Breast epithelium (tissue), 4 donors: ENCODE measurements at places on chromosomes 4 and X. TPM values are rescaled to one million over a fixed set of nuclear protein-coding genes. Genes with fewer than 3 reads are reported as not detected.
A peak's percentile ranks its signal among the peaks of the same experiment; 100 is the strongest.

HERC6 gene
- 2.6 TPM for total RNA-seq

TRAM1L1 gene
- total RNA-seq: 2.6 TPM

CTAG1B gene
- total RNA-seq: not detected

MAP9 gene
- 8.8 TPM for total RNA-seq

PPP1R2C gene
- total RNA-seq: not detected

C4orf50 gene
- under 0.01 TPM for total RNA-seq

CDKL2 gene
- 0.16 TPM for total RNA-seq

NSDHL gene
- total RNA-seq: 20.8 TPM

DNA sequence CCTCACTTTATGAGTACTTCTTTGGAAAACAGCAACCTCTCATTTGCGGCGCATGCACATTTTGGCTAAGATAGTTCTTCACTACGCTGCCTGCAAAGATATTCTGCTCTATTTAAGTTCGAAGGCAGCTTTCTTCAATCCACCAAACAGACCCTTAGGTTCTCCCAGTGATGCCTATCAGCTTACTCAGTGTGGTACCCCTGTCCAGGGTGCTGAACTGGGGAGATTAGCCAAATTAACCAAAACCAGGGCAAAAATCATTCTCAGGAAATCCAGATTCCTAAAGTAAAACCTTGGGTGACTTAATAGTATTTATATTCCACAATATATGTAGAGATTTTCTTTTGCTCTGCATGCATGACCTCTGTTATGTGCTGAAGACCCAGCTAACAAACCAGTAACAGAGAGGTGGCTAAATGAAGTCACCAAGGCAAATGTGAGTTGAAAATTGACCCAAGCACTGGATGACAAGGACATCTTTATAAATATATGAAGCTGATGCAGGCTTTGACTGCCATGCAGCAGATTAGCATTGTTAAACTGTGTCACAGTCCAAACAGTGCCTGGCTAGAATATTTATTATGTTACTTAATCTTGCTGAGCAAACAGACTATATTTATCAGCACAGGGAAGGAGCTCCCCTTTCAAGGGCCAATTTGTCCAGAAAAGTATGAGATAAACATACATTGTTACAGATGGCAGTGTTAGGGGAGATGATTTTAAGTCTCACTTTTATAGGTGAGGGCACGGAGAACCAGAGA, 418.2 kb downstream of the STIM2 start:
- DNase-seq: no peak

DNA sequence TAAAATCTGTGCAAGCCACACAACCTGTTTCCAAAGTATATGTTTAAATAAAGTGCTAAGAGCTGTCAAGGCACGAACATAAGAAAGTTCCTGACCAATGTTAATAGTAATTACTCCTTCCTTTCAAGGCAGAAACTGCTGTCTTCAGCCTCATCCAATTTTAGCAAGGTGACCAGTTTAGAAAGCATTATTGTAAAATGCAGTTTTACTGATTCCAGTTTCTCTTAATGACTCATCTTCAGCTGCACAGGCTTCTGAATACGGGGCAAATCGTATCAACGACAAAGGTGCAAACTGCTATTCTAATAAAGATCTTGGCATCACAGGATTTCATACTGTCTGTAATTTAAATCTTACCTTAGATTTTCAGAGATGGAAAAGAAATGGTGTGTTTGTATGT, 87.5 kb downstream of the PPP3CA start:
- no peak for DNase-seq

DNA sequence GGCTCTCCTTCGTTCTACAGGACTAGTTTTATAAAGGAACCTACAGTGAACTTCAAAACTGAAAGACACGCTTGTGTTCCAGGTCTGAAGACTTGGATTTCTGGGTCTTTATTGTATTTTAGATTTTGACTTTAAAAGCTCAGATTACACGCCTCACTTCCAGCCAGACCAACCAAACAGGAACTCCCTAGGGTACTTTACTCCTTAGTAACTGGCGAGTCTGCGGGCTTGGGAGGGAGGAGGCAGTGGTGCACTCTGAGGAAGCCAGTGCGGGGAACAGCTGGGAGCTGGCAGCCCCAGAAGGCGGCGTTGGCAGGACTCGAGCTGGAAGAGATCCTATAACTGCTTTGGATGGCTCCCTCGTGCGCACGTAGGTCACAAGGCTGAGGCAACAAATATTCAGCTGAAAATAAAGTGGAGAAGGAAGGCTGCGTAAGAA, 391 bp upstream of the PHKA1 start:
- DNase-seq: peak; percentile 28

DNA sequence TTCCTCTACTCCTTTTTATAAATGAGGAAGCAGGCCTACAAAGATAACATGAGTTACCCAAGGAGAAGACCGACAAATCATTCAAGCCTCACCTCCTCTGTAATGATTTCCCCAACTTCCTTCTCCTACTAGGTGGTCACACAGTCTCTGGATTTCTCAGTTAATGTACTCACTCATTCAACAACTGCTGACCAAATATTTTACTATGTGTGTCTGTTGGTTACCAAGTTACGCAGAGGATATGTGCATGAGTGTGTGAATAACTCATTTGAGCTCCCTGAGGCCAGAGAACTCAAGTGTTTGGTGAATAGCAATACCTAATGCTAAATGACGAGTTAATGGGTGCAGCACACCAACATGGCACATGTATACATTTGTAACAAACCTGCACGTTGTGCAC, 10.4 kb downstream of the CASK start:
- DNase-seq: no peak

DNA sequence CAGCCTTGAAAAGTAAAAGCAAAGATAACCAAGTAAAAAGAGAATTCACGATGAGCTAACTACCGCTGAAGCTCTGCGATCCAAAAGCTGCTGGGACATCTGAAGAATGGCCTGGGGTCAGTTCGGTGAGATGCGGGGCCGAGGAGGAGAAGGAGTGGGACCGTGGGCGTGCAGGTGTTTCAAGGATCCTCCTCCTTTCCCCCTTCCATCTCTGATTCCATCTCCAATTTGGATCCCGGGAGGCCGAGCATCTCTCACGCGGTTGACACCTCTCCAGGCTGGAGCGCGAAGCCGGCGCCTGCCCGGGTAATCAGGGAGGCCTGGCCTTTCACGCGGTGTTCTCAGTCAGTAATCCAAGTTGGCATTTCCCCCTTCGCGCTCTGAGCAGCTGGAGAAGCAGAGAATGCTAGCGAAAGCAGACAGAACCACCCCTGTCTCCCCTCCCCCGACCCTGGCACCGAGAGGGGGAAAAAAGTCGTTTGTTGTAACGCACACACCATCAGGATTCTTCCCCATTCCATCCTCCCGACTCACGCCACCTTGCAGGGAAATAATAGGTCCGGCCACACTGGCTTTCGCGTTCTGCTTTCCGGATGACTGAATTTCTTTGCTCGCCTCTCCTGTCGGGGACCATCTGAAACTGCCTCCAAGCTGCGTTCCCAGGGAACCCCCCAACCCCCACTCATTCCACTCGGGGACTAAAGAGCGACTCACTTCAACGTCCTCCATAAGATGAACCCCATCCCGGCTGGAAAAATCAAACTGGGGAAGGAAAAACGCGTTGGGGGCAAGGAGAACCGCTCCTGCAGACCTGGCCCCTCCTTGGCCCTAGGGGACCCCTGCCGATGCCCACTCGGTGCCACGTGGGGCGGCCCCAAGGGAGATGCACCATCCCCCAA, 6.5 kb downstream of the NEUROG2 start:
- no peak for DNase-seq

DNA sequence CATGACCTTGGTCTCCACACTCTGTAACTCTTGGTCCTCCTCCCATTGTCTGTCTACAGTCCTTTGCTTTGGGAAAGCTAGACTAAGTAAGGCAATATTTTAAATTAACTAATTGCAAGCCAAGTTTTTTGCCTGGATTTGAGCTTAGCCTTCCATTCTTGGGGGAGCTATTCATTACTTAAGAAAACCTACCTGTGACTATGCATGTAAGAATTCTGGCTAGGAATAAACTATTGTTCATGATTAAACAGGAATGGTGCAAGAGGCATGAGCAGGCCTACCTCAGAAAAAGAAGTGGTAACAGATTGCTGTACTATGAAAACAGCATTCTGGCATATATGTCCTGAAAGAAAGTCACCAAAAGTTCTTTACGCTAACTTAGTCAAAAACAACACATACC, 309.4 kb downstream of the MAPK10 start:
- DNase-seq: no peak

GRCh38 chrX:39907964-39908661, 189.6 kb downstream of the BCOR start:
- no peak for DNase-seq

- no peak for DNase-seq
These were observed 23.0 kb upstream of the LIMCH1 start for GRCh38 chr4:41514766-41515481.

GRCh38 chr4:124067046-124067445, 645.5 kb downstream of the ANKRD50 start:
- DNase-seq: no peak

GRCh38 chrX:40169193-40170101, 71.7 kb upstream of the BCOR start:
- DNase-seq: no peak

GRCh38 chr4:38964942-38965775, 67.0 kb downstream of the TMEM156 start:
- DNase-seq: no peak

DNA sequence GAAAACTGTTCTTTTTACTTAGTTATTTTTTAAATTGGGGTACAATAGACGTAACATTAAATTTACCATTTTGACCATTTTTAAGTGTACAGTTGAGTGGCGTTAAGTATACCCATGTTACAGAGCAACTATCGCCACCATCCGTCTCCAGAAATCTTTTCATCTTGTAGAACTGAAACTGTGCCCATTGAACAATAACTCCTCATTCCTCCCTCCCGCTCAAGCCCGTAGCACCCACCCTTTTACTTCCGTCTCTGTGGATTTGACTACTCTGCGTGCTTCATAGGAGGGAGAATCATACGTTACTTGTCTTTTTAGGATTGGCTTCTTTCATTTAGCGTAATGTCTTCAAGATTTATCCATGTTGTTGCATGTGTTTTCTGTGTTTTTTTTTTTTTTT, 55.3 kb downstream of the TMEM131L start:
- no peak for DNase-seq

- no peak for DNase-seq
These were observed 333.8 kb upstream of the GRIA3 start for GRCh38 chrX:122850326-122850725.

DNA sequence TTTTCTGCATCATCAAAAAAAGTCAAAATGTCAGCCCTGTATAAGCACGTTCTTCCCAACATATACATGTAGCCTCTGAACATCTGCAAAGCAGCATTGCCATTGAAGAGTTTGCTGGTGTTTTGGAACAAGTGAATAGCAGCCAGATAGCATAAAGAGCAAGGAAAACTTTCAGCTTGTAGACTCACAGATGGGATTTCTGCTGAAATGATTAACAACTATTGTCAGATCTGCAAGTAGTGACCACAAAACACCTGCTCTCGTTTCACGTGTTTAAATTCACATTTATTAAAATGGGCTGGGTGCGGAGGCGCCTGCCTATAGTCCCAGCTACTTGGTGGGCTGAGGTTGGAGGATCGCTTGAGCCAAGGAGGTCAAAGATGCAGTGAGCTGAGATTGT, 123.7 kb downstream of the SPRY1 start:
- DNase-seq: no peak

DNA sequence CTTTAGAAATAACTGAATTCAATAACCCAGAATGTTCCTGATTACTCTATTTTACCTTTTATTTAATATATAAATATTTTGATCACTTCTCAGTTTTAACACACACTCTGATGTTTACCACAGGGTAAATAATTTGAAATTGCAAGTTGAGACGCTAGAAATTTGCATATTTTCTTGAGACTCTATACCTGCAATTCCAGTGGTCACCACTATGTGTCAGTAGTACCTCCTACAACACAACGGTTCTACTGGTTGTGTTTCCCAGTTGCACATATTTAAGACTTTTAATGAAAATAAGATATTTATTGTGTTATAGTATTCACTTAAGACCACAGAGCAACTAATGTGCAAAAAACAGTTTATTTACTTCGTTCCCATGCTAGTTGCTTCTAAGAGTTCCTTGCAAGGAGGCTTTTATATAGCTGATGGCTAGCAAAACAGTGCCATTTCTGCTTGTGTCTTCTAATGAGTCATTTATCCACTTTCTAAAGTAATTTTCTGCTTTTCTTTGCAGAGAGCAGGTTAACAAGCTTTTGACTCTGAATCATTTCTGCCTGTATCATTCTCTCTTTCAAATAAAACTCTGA, 98.9 kb upstream of the PDLIM3 start:
- no peak for DNase-seq

GRCh38 chr4:114598191-114599121, at the start of gene UGT8:
Gene UGT8 (plus strand): TSS chr4:114598807. CDS start chr4:114622881, 24,074 bp downstream.
- no peak for DNase-seq

GRCh38 chr4:118683513-118683912, 1.7 kb upstream of the METTL14 start:
- DNase-seq: no peak
